SK-N-DZ (cell line): ENCODE measurements at places on chromosomes 12 and 14.

DNA sequence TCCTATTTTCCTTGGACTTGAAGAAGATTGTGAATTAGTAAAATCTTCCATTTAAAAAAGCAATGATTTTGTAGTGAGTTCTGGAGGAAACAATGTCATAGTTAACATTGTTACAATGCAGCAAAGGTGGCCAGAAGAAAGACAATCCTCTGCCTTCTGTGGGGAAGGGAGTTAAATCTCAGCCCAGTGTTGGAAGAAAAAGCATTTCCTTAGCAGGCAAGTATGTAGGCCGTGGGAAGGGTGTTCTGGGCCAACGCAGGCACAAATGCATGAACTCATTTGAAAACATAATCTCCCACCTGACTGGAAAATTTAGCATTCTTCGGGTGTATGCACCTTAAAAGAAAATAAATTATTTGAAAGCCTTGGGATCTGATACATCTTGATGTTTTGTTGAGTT, 258.6 kb downstream of the ADAMTS20 start:
- no peak for DNase-seq

GRCh38 chr12:119804011-119804641, 73.0 kb downstream of the CIT start:
- DNase-seq: peak; percentile 78

- DNase-seq: no peak
These were observed 52.9 kb downstream of the APOBEC1 start for GRCh38 chr12:7612851-7613250.

DNA sequence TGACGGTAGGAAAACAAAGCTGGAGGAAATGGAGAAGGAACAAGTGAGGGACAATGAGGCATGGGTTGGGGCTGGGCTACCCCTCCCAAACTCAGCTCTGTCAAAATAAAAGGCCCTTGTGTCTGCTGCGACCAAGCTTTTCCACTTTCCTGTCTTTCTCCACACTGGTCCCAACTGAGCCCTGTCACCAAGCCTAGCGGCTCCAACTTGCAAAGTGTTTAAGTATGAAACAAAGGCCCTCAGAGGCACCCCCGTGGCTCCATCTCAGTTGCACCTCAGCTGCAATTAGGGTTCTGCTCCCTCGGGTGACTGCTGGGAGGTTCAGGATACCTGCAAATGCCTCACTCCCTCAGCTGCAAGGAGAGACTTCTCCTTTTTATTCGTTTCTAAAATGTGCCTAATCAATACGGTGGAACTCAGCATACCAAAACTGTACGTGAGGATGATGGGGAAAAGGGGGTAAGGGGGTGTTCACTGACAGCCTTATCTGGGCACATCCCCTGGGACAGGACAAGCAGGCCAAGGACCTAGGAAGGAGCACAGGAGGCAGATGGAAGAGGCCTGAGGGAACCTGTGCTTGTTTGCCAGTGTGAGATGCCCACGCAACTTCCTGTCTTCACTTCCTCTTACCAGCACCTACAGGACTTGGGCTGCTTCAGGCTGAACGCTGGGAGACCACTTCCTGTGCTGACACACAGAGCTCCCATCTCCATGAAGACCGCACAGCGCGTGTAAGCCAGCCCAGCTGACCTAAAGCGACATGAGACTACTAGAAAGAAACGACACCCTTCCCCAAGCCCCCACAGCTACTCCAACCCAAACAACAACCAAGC, 8.9 kb downstream of the VAMP1 start:
- no peak for DNase-seq

DNA sequence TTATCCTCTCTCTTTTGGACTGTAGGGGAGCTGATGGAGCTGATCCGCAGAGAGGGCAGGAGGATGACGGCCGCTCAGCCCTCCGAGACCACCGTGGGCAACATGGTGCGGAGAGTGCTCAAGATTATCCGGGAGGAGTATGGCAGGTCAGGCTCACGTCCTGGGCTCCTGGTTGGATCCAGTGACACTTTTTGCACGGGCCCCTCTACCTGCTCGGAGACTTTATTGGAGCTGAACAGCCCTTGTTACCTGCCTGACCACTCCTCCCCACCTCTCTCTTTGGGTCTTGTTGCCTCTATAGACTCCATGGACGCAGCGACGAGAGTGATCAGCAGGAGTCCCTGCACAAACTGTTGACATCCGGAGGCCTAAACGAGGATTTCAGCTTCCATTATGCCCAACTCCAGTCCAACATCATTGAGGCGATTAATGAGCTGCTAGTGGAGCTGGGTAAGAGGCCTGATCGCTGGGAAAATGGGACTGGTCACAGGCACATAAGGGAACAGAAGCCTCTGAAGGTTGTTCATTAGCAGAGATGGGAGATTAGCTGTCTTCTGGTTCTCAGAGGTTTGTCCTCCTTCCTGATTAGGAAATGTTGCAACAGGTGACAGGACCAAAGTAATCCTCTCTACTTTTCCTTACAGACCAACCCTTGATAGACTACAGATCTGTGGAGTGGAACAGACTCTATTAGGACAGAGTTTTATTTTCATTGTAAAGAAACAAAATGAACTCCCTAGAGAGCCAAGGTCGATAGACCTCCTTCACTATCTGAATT, 718 bp downstream of the EIF2B2 start:
- no peak for DNase-seq

- no peak for DNase-seq
These were observed 98.0 kb downstream of the ZNF664 start for GRCh38 chr12:124071075-124071443.

DNA sequence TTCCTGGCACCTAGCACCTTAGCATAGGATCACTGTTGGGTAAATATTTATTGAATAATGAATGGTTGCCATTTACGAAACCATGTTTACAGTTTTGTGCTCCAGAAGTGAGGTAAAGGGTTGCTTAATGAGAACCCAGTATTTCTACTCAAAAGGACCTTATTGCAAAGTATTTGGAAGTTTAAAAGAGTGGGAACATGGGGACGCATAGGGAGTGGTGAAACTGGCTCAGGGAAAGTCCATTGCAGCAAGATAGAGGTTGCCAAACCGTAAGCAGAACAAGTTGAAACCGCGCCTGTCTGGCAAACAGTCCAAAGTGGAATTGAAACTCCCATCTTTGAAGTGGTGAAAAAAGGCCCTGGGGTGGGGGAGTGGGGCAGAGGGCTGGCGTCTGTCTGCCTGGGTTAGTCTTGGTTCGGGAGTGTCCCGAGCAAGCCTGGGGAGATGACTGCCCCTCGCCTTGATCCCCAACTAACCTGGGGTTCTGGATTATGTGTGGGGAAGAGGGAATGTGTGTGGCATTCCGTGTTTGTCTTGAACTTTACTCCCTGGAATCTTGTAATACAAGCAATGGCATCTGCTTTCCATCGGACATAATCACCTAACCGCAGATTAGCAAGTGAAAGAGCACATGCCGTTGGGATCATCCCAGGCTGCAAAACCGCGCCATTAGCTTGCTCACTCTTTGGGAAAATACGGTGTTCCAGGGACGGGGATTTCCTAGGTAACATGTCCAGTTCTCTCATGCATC, 7.2 kb downstream of the ALDH2 start:
- DNase-seq: no peak

DNA sequence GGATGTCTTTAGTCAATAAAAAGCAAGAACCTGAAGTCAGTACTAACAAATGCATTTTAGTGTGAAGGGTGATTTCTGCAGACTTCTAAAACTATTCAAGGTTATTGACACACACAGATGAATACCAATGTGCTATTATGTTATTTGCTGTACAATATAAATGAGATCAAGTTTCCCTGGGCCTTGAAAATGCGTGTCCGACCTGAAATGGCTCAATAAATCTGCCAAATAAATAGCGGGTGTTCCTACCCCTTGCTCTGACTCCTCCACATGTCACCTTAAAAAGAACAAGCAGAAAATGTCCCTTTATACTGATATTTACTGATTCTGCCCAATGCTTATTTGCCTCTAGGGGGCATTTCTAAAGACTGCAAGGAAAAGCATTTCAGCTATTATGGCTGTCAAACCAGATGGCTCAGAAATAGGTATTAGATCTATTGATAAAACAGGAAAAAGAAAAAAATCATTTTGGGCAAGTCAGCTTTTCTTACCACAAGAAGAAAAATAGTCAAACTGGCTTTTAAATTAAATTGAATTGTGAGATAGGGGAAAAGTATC, 367.3 kb upstream of the KITLG start:
- DNase-seq: no peak

GRCh38 chr14:66979101-66979974, 209.9 kb upstream of the GARIN2 start:
- no peak for DNase-seq

GRCh38 chr12:91287753-91288152, 105.1 kb upstream of the DCN start:
- DNase-seq: no peak

GRCh38 chr14:54574528-54574927, 7.6 kb downstream of the SAMD4A start:
- no peak for DNase-seq

GRCh38 chr12:46160101-46160980, 108.5 kb downstream of the SLC38A1 start:
- DNase-seq: peak; percentile 100

GRCh38 chr14:100012478-100013327, 52.5 kb upstream of the EVL start:
- DNase-seq: no peak

GRCh38 chr14:90368946-90369721, 27.7 kb upstream of the CALM1 start:
- no peak for DNase-seq

DNA sequence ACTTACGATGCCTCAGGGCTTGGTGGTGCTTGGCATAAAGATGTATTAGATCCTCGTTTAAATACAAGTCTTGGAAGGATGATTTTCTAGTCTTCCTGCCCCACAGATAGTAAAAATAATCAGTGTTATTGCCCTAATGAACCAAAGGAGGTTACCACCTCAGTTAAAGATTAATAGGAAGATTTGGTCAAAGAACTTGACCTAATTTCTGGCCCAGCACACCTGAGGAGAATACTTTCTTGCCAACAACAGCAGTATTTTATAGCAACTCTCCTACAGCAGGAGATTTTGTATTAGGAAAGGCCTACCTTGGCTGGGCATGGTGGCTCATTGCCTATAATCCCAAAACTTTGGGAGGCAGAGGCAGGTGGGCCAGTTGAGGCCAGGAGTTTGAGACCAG, 31.6 kb downstream of the CSRP2 start:
- no peak for DNase-seq

DNA sequence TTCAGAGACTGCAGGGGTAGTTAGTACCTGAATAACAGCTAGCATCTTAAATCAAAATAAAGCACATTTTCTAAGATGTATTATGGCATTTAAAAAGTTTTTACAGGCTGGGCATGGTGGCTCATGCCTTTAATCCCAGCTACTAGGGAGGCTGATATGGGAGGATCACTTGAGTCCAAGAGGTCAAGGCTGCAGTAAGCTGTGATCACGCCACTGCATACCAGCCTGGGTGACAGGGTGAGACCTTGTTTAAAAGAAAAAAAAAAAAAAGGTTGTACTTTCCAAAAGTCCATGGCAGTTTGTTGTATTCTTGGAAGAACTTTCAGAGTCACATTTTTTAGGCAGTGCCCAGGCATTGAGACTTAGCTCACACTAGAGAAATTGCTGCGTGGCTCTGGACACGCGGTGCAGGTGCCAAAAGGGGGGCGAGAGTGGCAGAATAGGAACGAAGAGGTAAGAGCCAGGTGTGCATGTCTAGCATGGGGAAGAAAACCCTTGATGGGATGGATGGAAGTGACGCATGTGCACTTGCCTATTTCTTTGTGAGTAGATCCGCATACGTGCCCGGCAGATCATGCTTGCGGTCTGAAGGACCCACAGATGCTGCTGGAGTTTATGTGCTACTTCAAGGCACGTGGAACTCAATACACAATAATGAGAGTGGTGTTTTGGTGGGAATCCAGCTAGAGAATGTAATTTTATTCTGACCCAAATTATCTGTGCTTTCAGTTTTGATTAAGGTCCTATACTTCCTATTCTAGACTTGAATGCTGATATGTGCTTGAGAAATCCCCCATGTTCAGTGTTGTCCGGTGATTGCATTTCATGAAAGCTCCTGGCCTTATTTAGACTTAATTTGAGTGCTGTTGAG, 11.9 kb downstream of the ANKRD13A start:
- no peak for DNase-seq

GRCh38 chr14:21913759-21914158, 240.1 kb upstream of the OR4E1 start:
- DNase-seq: peak; percentile 48

- no peak for DNase-seq
These were observed 102.0 kb downstream of the PEBP1 start for GRCh38 chr12:118237908-118238307.

- DNase-seq: no peak
These were observed 84.5 kb upstream of the POC1B start for GRCh38 chr12:89610366-89610765.

DNA sequence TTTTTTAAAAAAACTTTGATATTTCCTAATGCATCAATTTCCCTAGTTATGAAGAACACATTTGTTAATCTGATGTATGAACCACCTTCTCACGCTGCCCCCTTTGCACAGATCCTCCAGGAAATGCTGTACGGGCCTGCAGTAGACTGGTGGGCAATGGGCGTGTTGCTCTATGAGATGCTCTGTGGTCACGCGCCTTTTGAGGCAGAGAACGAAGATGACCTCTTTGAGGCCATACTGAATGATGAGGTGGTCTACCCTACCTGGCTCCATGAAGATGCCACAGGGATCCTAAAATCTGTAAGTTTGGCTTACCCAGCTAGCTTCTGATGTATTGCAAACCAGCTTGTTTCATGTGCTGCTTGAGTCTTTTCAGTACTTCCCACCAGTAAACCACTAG, 165.0 kb upstream of the HIF1A start:
- no peak for DNase-seq

GRCh38 chr14:103084021-103084919, at the start of gene LBHD2:
LBHD2 (plus strand) TSS chr14:103084210; CDS start chr14:103086013, 1,803 bp downstream.
- DNase-seq: no peak

DNA sequence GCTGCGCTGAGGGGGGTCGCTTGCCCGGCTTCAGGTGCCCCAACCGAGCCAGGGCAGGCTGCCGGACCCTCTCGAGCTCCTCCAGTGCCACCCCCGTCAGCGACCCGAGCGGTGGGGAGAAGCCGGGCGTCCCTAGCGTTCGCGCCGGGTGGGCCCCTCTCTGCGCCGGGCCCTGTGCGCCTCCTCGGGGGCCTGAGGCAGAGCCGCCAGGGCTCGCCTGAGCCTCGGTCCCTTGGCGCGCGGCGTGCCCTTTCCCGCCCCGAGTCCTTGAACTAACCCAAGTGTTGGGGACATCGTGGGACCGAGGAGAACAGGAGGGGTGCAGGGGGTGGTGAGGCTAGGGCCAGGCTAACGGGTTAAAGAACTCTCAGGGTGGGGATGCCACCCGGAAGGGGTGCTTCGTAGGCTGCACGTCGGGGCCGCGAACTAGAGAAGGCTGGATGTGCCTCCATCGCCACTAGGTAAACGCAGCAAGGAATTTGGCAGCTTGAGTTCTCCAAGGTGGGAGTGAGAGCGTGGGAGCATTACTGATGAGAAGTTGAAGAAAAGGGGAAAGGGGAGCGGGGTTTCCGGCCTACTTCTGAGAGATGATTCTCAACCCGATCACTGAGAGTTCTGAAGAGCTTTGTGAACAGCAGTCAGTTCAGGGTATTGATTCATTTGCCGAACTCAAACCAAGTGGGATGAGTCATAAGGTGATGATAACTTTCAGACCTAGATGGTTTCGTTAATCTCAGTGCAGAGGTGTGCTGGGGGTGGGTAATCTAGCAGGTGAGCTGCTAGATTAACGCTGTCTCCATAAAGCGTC, 618 bp downstream of the RNF34 start:
- DNase-seq: peak; percentile 46
